Stimulated activated CD4-positive, alpha-beta T cell treated with anti-CD3 and anti-CD28 coated beads, Interleukin-1b, Interleukin-23, amount 100 ng/mL, for 1 hour (primary cell): ENCODE measurements at places on chromosomes 5 and 9.

DNA sequence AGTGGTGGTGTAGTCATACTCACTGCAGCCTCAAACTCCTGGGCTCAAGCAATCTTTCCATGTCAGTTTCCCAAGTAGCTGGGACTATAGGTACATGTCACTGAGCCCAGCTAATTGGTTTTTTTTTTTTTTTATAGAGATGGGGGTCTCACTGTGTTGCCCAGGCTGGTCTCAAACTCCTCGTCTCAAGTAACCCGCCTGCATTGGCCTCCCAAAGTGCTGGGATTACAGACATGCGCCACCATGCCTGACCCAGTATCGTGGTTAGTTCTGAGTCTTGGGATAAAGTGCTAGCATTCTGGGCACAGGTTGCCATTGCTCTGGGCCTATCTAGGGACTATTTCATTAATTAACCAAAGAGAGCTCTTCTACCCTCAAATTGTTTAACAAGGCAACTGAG lies 108.3 kb downstream of the PLPP1 start:
- DNase-seq, result no peak

DNA sequence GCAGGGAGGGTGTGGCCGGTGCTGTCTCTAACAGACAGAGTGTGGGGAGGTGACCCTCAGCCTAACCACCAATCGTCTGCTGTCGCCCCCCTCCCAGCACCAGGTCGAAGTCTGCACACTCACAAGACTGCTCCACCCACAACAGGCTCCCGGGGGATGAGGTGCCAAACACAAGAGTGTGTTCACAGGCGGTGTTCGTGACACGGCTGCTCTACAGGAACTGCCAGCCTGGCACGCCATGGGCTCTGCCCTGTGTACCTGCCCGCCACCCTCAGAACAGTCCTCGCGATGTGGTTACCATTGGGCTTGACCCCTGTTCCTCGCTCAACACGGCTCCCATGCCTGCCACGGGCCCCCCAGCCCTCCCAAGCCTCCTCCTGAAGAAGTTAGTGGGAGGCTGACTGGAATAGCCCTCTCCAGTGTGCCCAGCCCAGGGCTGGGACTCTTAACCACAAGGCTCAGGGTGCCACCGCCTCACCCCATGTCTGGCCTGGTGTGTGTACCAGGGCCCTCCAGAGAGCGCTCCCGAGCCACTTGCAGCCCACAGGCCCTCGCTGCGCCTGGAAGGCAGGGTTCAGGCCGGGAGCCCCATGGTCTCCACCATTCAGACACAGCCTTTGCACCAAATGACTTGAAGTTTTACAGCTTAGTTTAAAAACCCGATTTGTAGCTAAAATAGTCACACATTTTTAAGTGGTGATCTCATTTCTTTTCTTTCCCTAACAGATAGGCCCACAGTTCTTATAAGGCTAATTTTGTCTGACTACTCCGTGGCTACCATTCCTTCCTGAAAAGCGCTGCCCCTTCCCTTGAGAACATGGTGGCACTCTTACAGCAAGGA lies 102.5 kb downstream of the CAMSAP1 start:
- DNase-seq, result no peak

GRCh38 chr9:93028448-93029006 lies 30.0 kb upstream of the SUSD3 start:
- DNase-seq, result no peak

DNA sequence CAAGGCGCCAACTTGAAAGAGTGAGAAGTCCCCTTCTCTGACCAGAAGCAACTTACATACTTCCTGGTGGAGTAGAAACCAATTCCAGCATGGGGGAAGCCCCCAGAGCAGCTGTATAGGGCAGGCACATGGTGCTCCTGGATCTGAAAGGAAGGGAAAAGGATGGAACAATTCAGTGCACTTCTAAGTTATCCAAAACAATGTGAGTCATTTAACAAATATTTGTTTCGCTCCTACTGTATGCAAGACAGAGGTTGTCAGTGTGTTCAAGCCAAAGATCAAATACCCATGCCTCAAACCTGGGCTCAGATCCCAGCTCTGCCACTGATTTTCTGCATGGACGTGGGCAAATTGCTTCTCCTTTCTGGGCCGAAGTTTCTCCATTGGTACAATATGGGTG lies 67.1 kb downstream of the LHX2 start:
- no peak for DNase-seq

DNA sequence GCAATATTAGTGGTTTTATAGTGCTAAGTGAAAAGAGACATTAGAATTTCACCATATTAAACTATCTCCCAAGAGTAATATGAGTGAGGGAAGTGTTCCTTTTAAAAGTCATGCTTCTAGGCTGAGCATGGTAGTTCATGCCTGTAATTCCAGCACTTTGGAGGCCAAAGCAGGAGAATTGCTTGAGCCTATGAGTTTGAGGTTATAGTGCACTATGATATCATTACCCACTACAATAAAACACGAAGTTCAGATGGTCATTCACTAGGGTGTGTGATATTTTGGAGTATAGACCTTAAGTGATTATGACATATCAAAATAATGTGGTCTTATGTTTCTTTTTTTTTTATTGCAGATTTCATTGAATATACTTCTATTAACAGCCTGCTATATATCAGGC lies 6.7 kb downstream of the KIF2A start:
- no peak for DNase-seq

- DNase-seq, result no peak
Observed at GRCh38 chr5:131992370-131992769, 19.1 kb downstream of the ACSL6 start.
